ENCODE measurements at places on chromosomes 2 and 18.

GRCh38 chr2:66827851-66828250, 392.9 kb downstream of the MEIS1 start:
- DNase-seq, result no peak

DNA sequence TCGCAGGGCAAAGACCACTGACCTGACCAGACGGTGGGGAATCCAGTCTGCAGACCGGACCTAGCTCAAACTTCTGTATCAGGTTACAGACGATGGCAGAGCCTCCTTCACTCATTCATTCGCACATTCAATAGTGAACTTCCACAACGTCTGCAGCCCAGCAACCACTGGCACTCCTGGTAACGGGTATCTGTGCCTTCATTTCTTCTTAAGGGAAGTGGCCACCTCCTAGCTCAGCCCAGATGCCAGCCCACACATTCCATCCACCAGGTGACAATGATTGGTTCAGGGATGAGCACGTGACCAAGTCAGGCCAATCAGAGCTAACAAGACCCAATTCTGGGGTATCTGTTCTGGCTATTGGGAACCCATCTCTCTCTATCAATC, 15.9 kb upstream of the ARMC9 start:
- no peak for DNase-seq

DNA sequence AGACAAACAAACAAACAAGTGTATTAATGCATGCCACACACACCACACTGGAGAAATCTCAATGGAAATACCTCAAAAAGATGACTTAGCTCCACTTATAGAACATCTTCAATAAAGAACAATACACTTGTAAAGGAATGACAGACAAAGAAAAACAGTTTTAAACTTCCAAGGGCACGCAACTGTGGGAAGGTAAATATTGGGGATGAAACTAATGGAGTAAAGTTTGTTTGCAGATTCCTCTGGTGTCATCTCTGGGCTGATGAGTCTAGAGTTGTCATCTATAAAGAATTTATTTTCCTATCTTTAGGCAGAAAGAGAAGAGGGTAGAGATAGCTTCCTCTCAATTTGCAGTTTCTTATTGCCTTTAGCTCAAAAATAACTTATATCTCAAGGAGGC, 144.0 kb upstream of the ZC3H15 start:
- DNase-seq, result no peak

- no peak for DNase-seq
Measured at GRCh38 chr18:48121752-48122151, 191.3 kb upstream of the SMAD2 start.

- DNase-seq, result no peak
Measured at GRCh38 chr18:45802814-45803492, 22.5 kb upstream of the SIGLEC15 start.

DNA sequence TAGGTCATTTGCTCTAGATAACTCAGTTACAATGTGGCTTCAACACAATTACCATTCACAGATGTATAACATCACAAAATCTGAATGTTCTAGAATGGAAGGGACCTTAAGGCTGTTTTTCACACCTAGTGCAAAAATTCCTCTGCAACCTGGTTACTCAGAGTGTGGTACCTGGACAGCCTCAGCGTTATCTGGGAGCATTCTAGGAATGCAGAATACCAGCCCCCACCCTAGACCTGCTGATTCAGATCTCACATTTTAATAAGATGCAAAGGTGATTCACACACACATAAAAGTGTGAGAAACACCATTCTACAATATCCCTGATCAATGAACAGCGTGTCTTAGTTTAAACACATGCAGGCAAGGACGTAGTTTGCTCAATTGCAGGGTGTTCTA, 233.1 kb downstream of the TDRD15 start:
- DNase-seq, result no peak

GRCh38 chr2:138581909-138582308, 80.3 kb downstream of the SPOPL start:
- DNase-seq, result no peak

GRCh38 chr2:229852565-229852964, 69.2 kb downstream of the TRIP12 start:
- peak; percentile 42 for DNase-seq

- DNase-seq, result no peak
Measured at GRCh38 chr2:108943751-108944150, 45.3 kb downstream of the EDAR start.

DNA sequence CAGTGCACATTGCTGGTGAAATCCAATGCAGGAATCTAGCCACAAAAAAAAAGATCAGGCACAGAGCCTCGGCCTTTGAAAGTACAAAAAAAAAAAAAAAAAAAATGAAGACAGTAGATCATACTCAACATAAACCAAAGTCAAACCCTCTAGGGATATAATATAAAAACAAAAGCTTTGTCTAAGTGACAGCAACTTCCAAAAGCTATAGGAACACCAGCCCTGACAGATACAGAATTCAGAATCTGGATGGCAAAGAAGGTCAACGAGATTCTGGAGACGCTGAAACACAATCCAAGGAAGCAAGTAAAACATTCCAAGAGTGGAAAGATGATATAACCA, 54.0 kb upstream of the SCN1A start:
- DNase-seq, result no peak

DNA sequence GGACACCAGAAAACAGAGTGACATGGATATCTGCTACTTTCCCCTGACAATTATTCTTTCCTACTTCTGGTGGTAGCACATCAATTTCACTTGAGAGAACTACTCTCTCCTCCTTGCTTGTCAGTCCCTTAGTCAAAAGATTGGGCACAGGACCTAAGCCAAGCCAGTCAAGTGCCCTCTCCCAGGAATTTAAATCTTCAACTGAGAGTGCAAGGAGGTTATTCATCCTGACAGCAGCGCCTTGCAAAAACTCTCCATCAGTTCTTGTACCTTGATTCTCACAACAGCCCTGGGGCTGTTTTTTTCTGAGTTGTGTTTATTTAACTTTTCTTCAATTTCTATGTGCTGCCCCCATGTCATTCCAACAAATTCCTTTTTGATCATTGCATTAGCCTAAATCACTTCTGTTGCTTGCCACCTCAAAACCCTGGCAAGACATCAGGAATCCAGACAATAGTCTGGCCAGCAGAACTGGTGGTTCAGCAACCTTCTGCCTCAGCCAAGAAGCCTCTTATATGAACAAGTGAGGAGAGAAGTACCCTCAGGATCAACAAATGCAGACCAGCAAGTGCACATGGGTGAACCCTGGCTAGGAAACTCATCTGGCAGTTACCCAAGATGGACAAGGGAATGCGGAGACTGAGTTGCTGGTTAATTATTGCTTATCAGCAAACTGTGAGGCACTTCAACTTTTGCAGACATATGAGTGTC, 19.4 kb downstream of the COL4A3 start:
- no peak for DNase-seq

GRCh38 chr2:136081582-136082210, 36.3 kb downstream of the CXCR4 start:
- DNase-seq, result no peak

GRCh38 chr2:72438364-72438763, 290.7 kb upstream of the CYP26B1 start:
- DNase-seq, result no peak

GRCh38 chr2:199806179-199806578, 44.8 kb downstream of the FTCDNL1 start:
- DNase-seq, result no peak

DNA sequence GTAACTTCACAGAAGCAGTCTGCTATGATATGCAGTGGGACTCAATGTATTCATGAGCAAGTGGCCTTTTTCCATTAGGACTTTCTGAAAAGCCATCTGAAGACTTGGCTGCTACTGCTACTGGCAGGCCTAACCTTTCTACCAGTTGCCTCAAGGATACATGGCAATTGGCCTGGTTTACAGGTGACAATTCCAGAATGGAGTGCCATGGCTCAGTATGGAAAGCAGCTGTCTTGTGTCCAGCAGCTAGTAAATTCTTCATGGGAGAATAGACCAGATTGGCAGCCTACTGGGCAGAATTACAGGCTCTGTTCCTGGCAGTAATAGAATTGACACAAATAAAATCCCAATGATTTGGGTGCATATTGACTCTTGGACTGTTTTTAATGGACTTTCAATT, 12.6 kb upstream of the TMX3 start:
- no peak for DNase-seq

- no peak for DNase-seq
Measured at GRCh38 chr18:10418836-10419235, 35.6 kb upstream of the APCDD1 start.

- DNase-seq, result peak; percentile 16
Measured at GRCh38 chr2:162297925-162298552, 20.4 kb downstream of the IFIH1 start.

DNA sequence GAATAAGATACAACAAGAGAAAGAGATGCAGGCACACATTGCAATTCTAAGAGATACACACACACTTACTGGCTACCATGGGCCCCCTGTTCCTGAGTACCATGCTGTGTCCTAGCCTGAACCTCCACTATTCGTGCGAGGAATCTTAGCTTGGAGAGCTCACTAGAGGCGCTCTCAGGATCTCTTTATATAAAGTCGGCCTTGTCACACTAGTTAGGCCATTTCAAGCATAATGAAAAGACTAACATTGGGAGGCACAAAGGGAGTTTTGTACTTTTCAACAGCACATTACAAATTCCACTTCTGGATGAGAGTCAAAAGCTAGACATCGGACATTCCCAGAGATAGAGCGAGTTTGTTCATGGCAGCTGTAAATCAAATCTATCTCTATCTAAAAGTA, 365.2 kb downstream of the DSEL start:
- no peak for DNase-seq

DNA sequence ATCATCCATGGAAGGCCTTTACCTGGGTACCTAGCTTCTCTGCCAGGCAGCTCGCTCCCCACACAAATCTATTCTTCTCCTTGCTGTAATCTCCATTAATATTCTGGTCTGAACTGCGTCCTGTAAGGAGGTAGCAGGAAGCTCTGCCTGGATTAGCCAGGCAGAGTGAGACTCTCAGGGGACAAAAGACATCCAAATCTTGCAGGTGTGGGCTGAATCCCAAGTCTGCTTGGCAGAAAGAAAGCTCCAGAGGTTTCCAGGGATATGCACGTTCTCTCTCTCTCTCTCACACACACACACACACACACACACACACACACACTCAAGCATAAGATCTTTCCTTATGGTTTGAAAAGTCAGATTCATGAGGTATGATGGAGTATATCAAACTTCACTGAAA, 66.5 kb downstream of the THNSL2 start:
- no peak for DNase-seq

DNA sequence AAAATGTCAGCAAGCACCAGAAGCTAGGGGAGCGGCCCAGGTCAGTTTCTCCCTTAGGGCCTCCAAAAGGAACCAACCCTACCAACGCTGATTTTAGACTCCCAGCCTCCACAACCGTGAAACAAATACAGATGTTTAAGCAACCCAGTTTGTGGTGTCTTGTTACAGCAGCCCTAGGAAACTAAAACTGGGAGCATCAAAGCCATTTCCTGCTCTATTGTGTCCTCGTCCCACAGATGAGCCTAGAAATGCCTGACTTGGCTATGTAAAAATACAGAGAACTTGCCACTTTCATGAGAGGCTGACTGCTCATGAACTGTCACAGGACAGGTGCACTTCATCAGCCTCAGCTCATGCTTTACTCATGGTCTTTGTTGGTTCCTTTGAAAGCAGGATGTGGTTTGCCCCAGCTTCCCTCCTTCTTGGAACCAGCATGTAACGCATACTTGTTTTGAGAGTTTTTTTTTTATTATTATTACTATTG, 97.6 kb upstream of the SLC39A10 start:
- DNase-seq, result peak; percentile 60

- DNase-seq, result no peak
Measured at GRCh38 chr2:28338046-28338817, 54.4 kb upstream of the FOSL2 start.

DNA sequence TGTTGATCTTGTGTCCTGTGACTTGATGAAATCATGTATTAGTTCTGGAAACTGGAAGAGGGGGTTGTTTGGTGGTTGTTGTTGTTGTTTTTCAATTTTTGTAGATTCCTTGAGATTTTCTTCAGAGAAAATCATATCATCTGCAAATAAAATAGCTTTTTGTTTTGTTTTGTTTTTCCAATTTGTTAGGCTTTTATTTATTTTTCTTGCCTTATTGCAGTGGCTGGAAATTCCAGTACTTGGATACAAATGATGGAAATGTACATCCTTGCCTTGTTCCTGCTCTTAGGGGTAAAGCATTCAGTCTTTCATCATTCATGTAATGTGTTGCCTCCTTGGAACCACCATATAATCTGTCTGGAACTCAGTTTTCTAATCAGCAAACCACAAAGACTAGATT, 50.3 kb upstream of the TRIB2 start:
- no peak for DNase-seq

GRCh38 chr18:23399067-23399466, 54.0 kb upstream of the RIOK3 start:
- DNase-seq, result no peak
